ENCODE measurements at places on chromosomes 12 and 14.
A peak's percentile ranks its signal among the peaks of the same experiment; 100 is the strongest.

DNA sequence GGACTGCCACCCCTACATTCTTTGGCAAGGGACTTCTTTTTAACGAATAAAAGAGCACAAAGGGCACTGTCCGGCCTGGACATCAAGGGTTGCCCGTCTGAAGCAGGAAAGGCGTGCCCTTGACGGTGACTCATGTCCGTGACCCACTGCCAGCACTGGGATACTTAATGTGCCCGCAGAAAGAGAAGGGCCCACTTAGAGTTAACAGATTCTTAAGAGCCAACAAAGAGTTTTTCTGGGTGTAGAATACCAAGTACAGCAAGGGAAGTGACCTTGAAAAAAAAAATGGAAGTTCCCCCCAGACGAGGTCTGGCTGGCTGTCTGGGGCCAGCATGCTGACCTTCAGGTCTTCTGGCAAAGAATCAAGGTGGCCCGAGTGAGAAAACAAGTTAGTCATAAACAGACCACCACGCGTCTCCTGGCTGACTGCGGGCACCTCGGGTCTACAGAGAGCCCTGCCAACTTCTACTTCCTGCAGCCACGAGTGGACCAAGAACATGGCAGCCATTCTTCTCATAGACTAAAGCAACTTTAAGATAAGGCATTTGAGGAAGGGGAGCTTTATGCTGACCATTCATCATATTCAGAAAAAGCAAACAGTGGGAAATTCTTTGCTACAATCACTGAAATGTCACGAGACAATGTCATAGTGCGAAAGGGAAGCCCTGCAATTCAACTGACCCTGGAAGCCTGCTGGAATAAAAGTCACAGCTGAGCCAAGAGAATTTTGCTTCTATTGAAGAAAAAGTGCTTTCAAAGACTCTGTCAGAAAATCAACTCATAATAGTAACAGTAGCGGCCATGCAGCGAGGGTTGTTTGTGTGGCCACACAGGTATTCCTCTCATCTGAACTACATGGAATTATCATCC lies 10.5 kb upstream of the SELPLG start:
- DNase-seq, result no peak

- no peak for DNase-seq
These were observed 76.4 kb upstream of the FOXN3 start for GRCh38 chr14:89493406-89493805.

- no peak for DNase-seq
These were observed 190.1 kb downstream of the FOXN3 start for GRCh38 chr14:89226801-89227495.

- no peak for DNase-seq
These were observed 321.9 kb downstream of the SYT1 start for GRCh38 chr12:79186506-79186905.

DNA sequence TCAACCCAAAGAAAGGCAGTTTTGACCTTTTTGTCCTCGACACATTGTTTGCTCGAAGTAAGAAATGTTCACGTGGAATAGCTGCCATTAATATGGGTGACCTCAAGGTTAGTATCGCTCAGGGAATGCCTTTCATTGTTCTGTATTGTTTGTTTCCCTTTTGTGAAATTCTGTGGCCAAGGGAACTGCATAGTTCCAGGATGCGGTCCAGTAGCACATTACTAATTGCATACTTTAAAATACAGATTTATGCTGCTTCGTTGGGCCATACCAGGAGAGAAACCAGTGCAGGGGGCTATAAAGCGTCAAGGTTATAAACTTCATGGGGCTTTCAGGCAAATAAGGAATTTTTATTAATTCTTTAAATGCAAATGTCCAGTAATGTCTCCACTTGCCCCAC lies 73.3 kb upstream of the USP44 start:
- DNase-seq, result no peak

- DNase-seq, result no peak
These were observed 376.0 kb upstream of the LRFN5 start for GRCh38 chr14:41230683-41231082.

GRCh38 chr12:28258998-28259397 lies 68.7 kb downstream of the CCDC91 start:
- no peak for DNase-seq

DNA sequence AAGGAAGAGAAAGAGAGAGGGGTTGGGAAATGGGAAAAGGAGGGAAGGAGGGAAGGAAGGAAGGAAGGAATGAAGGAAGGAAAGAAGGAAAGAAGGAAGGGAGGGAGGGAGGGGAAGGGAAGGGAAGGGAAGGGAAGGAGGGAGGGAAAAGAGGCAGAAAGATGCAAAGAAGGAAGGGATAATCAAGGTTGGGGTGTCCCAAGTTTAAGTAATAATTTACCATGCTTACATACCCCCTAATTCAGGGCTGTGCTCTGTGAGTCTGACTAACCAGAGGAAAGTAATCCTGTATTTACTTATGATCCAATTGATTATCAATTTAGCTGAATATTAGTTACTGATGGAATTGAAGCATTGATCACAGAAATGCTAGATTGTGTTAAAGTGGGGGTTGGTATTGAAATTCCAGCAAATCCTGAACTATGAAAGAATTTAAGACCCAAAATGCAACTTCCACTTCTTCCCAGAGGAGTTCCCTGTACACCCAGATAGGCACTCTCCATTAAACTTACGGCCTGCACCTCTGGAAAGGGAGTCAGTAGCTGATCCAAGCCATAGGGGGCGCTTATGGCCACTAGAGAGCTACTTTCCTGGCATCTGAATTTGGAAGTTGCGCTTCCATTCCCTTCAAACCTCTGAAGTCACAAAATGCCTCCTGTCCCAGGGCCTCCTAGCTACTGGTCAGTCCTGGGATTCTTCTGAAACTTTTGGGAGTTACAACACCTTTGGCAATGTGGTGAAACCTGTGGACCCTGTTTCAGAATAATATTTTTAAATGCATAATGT lies 162.7 kb upstream of the PWP1 start:
- no peak for DNase-seq

DNA sequence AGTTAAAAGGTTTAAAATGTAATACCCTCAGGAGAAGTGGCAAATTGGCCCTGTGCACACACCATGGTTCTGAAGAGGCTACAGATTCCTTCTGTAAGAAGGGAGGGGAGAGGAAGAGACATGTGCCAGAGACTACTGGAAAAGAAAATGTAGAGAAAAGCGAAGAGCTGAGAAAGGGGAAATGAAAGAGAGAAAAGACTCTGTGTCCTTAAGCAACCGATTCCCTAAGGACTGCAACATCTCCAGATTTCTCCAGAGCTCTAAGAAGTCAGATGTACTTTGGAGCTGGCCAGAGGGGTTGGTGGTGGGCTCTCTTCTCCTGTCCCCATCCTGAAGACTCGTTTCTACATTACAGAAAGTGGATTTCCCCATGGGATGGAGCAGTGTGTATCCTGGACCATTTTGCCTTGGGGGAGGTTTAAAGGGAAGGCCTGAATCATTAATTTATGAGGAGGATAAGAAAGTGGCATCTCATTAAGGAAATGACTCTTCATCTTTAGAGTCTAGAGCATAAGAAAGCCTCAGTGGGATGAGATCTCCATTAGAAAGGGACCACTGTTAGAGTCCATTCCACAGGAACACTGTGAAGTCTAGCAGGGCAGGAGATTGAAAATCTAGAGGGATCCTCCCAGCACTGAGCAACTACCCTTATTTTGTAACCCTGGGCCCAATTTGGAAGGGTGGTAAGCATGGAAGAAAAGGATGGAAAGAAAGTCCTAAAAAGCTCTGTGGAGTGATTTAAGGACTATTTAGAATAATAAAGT lies 45.5 kb upstream of the FUT8 start:
- peak; percentile 12 for DNase-seq

DNA sequence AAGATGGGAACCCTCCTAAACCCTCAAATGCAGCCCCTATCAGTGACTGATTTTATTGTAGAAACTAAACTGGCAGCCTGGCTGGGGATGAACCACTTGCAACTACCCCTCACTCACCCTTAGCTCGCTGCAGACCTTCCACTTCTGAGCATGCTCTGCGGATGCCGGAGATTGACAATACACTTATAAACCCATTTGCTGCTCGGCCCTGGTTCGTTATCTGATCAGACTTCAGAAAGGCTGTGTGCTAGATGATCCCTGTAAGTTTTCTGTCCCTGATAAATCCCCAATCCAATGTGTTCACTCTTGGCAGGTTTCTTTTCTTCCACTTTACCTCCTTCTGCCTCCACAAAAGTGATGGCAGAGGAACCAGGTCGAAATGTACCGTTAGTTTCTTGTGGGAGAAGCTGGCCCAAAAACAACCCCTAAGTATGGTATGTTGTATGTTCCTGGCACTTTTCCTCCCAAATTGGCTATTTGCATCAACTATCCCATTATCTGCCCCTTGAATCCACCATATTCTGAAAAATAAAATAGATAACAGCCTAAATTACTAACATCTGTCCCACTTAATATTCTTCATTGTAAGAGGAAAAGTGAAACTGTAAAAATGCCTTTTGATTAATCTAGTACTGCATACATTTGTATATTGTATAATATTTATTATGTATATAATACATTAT lies 18.8 kb downstream of the RPH3A start:
- no peak for DNase-seq

DNA sequence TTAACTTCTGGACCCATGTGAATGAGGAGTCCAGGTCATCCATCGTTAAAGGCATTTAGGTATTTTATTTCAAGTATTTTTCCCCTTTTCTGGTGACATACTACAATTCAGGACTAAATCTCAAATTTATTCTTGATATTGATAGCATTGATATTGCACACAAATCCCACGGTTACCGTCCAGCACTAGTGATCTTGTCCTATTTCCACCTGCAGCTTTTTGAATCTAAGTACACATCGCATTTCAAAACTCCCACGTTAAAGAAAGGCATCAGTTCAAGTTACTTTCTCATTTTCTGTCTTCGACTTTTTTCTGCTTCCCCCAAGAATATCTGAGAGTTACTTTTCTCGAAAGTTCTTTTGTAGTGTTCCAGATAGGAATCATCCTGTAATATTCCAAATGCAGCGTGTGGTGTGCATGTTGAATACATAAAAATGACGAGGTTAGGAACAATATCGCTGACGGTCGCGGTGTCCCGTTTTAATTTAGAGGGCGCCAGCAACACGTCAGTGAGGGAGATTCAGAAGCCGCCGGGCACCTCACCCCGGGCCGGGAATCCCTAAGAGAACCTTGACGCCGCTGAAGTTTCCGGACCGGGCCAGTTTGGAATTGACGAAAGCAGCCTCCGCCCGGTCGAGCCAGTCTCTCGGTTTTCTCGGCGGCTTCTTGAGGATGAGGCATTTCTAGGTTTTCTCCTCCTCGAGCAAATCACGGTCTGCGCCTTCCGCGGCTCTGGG lies 569 bp upstream of the RGS6 start:
- DNase-seq, result no peak

- DNase-seq, result no peak
These were observed 22.4 kb downstream of the DDX47 start for GRCh38 chr12:12835378-12836146.

DNA sequence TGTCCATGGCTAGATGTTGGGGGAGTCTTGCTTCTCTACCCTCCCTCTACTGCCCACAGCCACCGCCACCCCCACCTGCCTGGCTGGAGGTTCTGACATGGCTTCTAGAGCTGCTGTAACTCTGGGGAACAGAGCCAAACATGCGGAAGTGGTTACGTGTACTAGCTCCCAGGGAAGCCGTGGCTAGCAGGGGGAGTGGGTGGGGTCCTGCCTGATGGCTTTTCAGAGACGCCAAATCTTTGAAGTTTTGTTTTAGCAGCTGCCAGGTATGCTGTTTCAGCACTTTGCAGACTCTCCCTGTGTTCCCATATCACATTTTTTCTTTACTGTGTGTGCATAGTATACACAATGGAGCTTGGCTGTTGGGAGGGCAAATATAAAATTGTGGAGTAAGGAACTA lies 150.3 kb downstream of the TGFB3 start:
- no peak for DNase-seq

DNA sequence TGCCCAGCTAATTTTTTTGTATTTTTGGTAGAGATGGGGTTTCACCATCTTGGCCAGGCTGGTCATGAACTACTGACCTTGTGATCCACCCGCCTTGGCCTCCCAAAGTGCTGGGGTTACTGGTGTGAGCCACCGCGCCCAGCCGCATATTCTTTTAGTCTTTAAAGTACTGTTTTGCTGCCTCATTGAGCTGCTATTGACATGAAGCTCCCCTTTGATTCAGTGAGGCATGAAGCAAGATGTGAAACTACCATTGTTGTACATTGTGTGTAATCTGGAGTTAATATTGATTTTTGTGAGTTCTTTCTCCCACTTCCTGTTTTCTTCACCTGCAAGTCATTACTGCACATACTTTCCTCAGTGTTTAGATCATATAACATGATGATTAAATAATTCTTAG lies 80.8 kb downstream of the MNAT1 start:
- peak; percentile 46 for DNase-seq

GRCh38 chr14:77979171-77979570 lies 179.3 kb downstream of the ADCK1 start:
- DNase-seq, result no peak

- no peak for DNase-seq
These were observed 744 bp downstream of the STYX start for GRCh38 chr14:52730709-52731111.

DNA sequence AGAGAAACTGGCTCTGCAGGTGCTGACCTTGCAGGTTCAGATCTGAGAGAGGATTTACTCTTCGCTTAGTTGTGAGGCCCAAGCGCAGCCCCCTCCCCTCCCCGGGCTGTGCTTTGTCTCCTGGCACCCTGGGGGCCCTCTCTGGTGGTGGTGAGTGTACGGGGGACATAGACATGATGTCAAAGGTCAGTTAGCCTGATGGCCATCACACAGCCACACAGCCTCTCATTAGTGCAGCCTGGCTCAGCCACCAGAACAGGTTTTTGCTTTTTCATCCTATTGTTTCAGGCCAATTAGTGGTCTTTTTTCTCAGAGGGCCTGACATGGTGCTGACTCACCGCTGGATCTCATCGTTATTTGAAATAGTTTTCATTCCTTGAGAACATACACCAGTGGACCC lies 437.9 kb downstream of the AACS start:
- DNase-seq, result no peak

- DNase-seq, result no peak
These were observed 25.4 kb upstream of the SMAGP start for GRCh38 chr12:51295651-51296050.

DNA sequence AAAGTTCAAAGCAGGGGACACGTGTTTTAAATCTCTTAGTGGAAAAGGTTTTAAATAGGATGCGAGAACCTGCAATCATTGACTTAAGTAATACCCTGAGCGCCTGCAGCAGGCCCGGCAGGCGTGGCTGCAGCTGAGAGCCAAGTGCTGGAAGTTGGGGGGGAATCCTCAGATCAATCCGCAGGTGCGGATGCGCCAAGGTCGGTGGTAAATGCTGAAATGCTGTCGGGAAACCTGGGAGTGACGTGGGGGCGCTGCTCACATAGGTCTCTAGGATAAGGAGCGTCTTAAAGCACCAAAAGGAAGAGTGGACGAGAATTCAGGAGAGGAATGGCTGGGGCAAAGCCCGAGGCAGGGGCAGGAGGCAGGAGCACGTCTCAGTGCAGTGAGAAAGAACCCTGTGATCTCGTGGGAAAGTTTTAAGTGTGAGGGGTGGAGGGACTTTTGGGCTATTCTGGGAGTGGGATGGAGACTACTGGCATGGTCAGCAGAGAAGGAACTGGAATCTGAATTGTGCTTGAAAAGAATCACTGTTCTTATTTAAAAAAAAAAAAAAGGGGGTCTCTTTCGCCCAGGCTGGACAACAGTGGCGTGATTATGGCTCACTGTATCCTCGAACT lies 883 bp upstream of the CDCA4 start:
- peak; percentile 26 for DNase-seq

Measured in germinal center (tissue), 1 donor.